ENCODE measurements at places on chromosomes 6 and 20.
A peak's percentile ranks its signal among the peaks of the same experiment; 100 is the strongest.

GRCh38 chr20:57402206-57403125 lies 11.3 kb downstream of the RBM38 start:
- DNase-seq, result no peak

GRCh38 chr20:32483351-32484224 lies 101.5 kb downstream of the NOL4L start:
- no peak for DNase-seq

GRCh38 chr6:35895560-35895959 lies 25.3 kb downstream of the SRPK1 start:
- no peak for DNase-seq

DNA sequence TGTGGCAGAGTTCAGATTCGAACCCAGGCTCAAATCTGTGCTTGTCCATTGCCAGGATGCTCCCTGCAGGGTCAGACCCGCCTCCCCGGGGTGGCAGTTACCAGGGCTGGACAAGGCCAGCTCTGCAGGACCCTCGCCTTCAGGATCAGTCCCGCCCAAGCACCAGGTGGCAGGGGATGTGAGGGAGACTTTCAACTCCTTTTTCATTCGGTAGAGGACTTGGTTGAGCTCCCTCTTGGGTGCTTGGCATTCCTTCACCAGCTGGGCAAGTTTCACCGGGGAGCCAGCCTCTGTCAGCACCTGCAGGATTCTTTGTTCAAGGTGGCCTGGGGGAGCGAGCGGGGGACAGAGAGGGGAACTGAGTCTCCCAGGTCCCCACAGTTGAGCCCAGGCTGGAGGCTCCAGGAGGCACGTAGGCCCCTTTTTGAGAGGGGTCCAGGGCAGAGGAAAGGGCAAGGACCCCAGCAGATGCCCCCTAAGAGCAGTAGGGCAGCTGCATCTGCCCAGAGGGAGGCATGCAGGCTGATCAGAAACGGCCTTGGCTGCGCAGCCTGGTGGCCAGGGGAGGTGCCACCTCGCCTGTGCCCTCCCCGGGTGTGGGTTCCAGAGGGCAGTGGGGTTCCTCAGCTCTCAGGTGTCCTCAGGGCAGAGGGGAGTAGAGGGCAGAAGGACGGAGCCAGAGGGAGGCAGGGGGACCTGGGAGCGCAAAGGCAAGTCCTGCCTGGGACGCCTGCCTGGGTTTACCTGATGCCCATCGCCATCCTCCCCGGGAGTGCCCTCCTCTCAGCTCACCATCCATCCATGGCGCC lies 3.9 kb downstream of the ZBP1 start:
- no peak for DNase-seq

DNA sequence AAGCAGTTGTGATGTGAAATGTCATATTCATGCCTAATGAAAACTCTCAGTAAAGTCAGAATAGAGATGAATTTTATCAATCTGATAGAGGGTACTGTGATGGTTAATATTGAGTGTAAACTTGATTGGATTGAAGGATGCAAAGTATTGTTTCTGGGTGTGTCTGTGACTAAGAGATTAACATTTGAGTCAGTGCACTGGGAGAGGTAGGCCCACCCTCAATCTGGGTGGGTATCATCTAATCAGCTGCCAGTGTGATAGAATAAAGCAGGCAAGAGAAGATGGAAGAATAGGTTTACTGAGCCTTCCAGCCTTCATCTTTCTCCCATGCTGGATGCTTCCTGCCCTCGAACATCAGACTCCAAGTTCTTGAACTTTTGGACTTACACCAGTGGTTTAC lies 124.3 kb downstream of the CENPW start:
- no peak for DNase-seq

GRCh38 chr6:143619824-143620401 lies 57.9 kb upstream of the PHACTR2 start:
- DNase-seq, result no peak

DNA sequence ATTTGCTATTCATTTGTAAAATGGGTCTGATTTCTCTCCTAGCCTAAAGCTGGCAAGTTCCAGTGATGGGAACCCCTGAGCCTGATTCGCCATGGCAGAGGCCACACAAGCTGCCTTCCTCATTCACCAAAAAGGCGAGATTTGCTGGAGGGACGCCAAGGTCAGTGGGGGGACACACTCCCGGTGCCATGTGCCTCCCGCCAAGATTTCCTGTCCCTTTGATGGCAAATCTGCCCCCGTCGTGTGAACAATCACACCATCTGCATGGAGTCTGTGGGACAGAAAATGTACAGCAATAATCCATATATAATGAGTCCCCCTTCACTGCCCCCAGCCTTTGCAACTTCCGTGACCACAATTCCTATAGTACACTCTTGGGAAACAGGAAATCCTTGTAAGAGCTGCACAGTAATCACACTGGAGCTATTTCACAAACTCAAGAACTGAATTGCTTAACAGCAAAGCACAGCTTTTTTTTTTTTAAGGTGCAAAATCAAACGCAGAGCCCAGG lies 15.7 kb upstream of the IGF2R start:
- no peak for DNase-seq

DNA sequence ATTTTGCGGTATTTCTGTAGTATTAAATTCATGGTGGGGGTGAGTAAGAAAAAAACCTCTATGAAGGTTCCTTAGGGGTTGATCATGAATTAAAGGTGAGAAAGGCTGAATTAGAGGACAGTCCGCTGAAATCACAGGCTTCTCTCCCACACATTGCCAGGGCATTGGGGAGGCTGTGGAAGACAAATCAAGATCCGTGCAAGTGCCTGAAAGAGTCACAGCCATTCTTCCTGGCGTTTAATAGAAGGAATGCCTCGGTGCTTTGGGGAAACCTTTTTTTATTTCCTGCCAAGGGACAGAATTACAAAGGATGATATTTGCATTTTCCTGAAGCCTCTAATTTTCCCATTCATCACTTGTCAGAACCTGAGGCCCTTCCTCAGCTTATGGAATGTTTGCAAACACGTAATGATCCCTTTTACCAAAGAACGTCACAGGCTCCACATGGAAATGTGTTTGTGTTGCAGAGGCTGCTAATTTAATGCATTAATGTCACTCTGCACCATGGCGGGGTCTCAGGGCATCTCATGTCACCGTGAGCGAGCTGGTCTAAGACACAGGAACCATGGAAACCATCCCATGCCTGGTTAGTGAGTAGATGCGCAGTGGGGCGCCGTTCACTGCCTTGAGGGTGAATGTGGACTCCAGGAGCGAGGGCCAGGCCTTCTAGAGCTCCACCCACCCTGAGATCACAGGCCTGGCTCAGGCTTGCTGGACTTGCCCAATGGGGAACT lies 185.9 kb upstream of the SULF2 start:
- no peak for DNase-seq

DNA sequence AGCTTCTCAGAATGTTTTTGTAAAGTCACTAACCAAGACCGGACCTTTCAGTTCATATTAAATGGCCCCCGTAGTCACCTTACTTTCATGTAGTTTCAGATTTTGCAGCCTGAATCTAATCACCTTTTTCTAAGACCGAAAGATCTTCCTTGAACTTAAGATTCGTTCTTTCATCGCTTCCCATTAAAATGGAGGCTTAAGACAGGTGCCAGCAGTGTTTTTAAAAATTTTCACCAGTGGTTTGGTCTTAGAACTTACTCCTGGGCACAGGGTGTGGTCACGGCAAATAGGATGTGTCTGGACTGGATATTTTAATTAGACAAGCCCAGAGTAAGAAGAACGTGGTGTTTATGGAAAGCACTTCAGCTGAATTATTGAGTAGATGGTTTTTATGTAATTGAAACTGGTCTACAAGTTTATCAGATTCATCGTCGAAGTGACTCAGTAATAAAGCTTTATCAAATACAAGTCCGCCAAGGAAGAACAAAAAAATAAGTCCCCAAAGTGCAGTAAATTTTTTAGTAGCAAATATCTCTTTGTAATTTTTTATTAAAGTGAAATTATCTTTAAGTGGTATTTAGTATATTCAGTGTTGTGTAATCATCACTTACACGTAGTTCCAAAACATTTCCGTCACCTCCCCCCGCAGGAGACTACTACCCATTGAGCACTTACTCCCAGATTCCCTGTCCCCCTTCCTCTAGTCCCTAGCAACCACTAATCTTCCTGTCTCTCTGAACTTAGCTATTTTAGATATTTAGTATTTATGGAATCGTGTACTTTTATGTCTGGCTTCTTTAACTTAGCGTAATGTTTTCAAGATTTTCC lies 868 bp downstream of the SRSF3 start:
- no peak for DNase-seq

- no peak for DNase-seq
Observed at GRCh38 chr6:31797588-31797987, 2.0 kb upstream of the VARS1 start.

DNA sequence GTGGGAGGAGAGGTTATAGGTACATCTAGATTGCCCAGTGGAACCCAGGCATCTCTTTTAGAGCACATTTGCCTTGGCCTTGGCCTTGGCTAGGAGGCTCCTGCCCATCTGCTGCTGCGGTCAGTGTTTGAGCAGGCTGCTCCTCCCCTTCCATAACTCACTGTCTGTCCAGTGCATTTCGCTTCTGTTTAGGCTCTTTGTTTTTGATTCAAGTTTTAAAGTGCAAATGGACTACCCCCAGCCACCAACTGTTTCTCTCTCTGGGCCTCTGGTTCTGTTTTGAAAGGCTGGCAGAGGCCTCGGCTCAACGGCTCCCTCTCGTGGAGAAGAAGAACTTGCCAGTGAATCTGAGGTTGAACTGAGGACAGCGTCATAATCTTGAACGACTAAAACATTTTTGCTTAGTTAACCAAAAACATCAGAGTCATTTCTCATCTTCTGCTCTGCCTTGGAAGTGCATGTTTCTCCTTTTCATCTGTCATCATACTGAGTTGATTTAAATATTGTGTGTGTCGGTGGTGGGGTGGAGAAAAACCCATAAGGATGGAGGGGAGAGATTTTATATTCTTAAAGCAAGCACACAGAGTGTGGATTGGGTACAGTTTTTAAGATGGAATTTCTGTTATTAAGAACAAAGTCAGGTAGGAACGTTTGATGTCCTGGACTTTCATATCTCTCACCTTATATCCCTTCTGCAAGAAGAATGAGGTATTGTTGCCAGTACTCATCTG lies 171.4 kb downstream of the DTNBP1 start:
- DNase-seq, result peak; percentile 58

DNA sequence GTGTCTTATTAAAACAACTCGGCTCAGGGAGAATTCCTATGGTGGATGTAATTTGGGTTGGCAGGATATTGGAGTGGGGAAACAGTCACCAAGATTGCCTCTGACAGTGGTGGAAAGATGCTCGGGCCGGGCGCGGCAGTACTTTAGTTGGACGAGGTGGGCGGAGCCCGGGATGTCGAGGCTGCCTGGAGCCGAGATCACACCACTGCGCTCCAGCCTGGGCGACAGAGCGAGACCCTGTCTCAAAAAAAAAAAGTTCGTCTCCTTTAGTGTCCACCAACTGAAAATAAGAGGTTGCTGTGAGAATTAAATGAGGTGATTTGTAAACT lies 621 bp downstream of the NOL7 start:
- DNase-seq, result peak; percentile 36

DNA sequence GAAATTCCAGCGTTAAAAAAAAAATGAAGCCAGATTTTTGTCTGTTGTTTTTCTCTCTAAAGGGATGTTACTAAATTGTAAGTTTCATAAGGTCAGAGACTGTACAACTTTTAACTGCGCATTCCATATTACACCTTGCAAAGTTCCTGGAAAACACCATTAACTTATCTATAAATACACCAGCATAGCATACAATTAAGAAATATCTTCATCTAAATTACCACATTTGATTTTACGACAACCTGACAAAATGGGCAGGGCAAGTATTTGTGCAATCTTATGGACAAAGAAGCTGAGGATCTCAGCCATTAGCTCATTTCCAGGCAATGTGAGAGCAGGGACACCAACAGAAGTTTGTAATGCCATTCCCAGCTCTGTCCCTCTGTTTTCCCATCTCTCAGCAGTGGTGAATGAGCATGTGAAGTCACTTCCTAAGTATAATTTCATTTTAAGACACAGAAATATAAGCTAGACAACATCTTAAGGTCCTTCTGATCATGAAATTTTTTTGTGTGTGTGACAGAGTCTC lies 12.9 kb upstream of the GCM1 start:
- no peak for DNase-seq

DNA sequence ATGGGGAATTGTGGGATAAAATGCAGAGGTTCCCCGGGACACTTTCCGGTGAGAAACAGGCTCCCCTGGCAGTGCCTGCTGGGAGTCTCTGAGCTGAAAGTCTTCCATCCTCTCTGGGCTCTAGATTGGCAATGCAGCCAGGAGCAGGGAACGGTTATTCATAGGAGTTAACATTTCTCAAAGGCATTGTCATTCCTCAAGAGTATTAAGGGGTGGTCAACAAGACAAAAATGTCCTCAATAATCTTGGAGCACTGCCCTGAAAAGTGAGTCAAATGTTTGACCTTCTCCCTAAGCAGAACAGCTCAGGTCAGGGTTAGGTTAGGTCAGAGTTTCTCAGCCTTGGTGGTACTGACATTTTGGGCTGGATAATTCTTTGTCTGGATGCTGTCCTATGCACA lies 13.2 kb downstream of the BPIFB1 start:
- no peak for DNase-seq

DNA sequence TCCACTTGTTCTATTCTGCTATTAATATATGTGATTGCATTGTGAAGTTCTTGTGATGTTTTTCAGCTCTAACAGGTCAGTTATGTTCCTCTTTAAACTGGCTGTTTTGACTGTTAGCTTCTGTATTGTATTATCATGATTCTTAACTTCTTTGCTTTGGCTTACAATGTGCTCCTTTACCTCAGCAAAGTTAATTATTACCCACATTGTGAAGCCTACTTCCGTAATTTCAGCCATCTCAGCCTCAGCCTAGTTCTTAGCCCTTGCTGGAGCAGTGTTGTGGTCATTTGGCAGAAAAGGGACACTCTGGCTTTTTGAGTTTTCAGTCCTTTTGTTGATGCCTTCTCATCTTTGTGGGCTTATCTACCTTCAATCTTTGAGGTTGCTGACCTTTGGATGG lies 440.2 kb downstream of the TBC1D32 start:
- DNase-seq, result no peak

- DNase-seq, result no peak
Observed at GRCh38 chr6:63689421-63689820, 53.8 kb downstream of the PHF3 start.

- DNase-seq, result no peak
Observed at GRCh38 chr6:111950661-111951496, 77.6 kb upstream of the FYN start.

DNA sequence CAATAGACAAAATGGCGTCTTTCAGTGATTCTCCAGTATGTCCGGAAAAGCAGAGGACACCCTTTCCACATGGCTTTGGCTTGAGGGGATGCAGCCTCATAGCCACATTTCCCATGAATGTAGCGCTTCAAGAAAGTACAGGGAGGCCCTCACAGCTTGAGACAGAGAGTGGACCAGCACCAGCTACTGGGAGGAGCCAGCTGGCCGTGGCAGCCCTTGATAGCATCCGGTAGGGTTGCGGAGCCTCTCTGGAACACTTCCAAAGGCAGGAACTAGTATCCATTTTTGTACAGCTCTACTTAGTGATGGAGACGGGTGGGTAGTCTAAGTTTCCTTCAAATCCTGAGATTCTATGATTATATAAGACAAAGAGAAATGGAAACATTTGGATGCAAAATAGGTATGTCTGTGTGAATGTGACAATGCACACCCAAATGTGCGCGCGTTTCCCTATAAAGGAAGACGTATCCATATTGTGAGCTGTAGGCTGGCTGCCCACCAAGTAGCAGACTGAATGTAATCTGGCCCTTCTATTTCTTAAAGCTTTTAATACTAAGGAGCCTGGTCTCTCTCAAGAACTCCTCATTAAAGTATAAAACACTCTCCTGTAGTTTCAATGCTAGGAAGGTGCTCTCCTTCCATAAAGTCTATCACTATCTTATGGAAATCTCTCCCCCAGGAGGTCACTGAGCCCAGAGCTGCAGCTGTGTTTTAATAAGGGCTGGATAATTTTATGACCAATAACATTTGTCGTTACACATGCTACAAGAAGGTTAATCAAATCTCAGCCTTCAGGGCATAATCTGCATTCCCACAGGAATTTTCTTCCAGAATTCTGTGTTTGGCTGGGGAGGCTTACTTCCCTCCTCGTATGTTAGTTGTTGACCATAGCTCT lies 74.0 kb downstream of the SOBP start:
- DNase-seq, result no peak

All from stimulated activated naive B cell treated with anti-CD40 and anti-IgM and Interleukin-4, amounts not matched to agents 10 μg/mL and 1 μg/mL and 100 μg/mL, for 72 hours (primary cell).